ENCODE measurements at places on chromosomes 6 and 20.
A peak's percentile ranks its signal among the peaks of the same experiment; 100 is the strongest.

GRCh38 chr6:169783401-169783800 lies 32.0 kb downstream of the ERMARD start:
- DNase-seq, result no peak

GRCh38 chr6:10555625-10556309 lies 34.6 kb downstream of the GCNT2 start:
- no peak for DNase-seq

DNA sequence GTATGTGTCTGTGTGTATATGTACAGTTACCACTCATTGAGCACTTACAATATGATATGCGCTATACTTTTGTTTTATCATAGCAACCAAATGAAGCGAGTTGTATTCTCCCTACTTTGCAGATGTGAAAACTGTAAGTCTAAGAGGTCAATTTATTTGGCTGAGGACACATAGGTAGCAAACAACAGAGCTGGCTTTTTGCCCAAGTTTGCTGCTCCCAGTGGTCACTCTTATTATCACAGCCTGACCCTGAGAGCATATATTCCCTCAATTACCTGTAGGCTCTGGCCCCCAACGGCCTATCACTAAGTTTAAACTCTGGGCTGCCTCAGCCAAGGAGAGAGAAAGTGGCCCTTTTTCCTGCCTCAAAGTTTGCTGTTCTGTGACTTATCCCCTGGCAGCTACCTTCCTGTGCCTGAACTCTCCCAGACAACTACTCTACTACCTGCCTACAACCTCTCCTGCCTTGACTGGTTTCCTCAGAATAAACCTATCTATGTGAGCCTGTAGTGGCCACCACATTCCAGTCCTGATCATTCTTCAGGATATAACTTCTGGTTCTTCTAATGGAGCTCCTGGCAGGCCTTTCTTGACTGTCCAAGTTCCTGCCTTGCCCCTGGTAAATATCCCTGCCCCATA lies 221.8 kb downstream of the FRK start:
- no peak for DNase-seq

DNA sequence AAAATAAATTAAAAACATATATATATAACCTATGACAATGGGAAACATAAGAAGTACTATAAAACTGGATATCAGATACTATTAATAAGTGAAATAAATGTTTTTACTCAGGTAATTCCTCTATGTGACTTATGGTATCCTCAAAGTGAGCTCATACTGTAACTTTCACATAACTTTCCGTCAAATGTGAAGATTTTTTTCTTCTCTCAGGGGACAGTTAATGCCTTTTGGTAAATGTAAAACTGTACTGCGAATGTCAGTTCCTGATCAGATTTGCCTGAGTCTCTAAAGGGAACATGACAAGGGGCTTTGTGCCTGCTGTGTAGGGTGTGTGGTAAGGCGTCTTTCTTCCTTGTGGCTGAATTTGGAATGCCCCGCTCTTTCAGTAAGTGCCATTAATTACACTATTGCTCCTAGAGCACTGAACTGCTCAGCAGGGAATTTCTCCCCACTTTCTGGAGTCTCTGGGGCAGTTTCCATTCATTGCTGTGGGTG lies 271.8 kb downstream of the PRL start:
- no peak for DNase-seq

DNA sequence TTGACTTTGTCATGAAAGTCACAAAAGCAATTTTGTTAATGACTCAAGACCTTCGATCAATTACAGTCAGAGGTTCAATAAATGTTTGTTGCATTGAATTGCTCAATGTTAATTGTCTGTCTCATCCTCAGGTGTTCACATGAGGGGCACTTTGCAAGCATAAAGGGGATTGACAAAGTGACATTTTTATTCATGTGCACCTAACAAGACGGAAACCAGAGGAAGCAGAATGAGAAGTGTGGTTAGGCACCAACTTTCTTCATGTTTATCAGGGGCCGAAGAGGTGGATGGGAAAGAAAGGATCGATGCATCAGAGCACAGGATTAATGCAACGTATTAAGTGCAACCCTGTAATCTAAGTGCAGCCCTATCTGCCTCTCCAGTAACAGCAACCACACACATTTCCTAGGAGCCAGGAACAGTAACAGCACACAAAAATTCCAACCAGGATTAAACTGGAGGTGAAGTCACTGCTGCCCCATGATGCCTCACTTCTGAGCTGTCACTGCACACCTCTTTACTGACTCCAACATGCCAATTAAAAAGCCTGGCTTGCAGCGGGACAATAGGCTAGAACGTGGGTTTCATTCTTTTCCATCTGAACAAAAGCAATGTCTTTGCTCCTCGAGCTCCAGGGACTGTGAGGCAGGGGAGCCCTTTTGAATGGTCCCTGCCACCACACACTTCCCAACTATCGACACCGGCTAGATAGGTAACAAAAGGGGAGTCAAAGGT lies 262.7 kb downstream of the CD83 start:
- no peak for DNase-seq

DNA sequence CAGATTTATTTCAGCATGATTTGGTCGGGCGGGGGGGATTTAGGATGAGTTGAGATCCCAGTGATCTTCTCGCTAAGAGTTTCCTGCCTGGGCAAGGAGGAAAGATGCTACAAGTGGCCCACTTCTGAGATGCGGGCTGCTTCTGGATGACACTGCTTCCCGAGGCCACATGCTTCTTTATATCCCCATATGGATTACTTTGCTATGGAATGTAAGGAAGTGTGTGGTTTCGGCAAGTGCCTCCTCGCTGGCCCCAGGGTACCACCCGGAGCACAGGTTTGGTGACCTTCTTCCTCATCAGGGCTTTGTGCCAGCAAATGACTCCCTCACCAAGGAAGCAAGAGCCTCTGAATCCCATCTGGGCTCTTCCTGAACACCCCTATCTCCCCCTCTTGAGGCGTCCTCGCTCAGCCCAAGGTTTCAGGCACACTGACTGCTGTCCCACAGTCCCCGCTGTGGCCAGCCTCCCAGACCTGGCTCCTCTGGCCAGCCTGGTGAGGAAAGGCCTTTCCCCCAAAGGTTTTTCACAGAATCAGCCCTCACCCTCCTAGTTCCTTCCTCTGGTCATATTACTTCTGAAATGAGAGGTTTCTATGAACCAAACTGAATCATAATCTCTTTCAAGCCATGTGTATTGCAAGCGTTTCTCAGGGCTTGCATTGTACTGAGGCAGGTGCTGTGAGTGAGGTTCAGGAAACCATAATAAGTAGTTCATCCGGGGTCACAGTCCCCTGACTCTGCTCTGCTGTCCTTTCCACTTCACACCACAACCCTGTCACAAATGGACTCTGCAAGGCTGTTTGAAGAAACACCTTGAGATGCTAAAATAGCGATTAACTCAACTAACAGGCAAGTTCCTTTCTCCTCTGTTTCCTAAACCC lies 41.7 kb upstream of the IL17A start:
- DNase-seq, result no peak

DNA sequence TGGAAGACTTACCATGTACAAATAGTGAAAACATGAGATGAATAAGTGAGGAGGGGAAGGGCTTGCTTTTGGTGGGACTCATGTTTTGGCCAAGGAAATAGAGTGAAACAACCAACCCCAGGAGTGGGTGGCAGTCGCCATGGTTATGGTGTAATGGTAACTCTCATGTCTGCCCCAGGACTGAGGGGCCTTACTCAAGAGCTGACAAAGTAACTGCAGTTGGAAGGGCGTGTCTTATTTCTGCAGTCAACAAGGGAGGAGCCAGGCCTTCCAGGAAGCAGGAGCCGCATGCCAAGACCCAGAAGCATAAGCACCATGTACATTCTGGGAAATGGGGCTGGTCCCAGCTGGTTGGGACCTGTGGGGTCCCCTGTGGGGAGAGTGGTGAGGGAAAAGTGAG lies 108.5 kb downstream of the UNC5CL start:
- no peak for DNase-seq

GRCh38 chr6:29017428-29017802 lies 12.3 kb upstream of the ZNF311 start:
- no peak for DNase-seq

- peak; percentile 59 for DNase-seq
Observed at GRCh38 chr6:116476002-116476678, 15.0 kb downstream of the CALHM6 start.

- DNase-seq, result no peak
Observed at GRCh38 chr20:46741924-46742668, 32.6 kb downstream of the SLC2A10 start.

DNA sequence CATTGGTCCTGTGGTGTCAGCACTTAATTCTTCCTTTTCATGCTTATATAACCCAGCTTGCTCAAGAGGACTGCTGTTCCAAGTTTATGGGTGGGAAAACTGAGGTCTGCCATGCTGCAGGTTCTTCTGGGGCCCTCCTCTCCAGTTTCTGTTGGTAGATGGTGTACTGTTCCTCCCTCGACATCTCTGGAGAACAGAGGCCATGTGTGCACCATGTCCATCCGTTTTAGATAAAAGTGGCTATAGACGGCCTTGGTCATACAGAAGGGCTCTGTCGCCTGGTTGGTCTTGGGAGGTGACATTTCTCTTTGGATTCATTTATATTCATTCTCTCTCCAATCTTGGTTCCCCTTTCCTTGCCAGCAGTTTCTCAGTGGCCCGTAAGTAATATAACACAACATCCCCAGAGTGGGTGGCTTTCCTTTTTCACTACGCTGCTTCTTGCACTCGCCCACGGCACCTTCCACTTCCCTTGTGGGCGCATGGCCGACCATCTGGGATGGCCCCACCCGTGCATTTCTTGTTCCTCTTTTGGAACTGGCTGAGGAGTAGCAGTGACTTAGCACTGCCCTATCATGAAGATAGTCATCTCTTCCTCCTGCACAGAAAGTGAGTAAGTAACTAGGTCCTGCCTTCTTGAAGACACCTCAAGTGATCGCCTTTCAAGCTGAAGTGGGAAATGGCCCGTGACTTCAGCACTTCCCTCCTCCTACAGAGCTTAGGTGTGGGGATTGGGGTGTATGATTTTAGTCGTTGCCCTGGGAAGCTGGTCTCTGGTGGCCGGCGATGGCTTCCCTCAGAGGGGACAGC lies 94.2 kb downstream of the RREB1 start:
- peak; percentile 39 for DNase-seq

DNA sequence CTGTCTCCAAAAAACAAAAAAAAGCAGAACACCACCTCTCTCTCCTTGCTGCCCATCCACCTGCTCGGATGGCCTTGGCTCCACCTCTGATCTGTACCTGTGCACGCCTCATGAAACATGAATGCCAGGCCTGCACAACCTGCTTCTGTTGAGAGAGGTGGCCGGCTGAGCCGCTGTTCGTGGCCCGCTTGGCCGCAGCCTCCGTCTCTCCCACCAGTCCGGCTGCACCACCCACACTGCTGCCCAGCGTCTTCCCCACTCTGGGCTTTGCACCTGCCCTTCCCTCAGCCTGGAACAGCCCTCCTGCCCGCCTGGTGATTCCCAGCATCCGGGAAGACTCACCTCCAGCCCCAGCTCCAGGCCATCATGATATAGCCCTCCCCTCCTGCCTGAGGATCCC lies 12.2 kb upstream of the ZBTB46 start:
- no peak for DNase-seq

- no peak for DNase-seq
Observed at GRCh38 chr6:138682704-138683527, 90.7 kb upstream of the CCDC28A start.

GRCh38 chr6:41777551-41778285 lies 2.0 kb downstream of the FRS3 start:
- DNase-seq, result no peak

DNA sequence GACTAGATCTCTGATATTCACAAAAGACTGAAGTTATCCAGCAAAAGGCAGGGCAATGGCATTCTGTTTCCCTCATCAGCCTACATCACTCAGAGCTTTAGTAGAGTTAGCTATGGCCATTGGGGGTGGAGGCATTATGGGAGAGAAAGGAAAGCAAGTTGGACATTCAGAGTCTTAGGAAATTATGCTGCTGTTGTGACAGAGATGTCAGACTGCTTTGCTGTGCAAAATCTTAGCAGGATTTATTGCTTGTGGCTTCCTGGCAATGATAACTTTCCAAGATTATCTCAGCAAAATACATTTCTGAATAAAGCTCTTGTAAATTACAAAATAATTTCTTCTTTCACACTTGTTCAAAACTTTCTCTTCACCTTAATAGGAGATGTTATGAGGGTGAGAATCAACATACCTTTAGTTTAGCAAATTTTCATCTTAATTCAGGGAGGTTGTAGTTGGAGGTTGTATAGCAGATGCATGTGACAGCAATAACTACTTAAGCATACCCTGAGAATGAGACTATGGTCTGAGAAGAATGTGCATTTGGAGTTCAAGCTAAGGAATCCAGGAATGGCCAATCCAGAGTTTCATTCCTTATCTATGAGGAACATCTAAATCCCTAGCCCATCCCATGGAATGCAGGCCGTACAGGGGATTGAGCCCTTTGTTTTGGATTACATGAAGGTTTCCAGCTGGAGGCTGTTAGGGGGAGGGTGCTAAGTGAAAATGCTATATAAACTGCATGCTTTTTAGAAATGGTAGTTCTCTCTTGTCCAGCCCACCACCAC lies 179.8 kb downstream of the HAO1 start:
- no peak for DNase-seq

GRCh38 chr6:15017261-15017660 lies 228.6 kb upstream of the JARID2 start:
- DNase-seq, result no peak

DNA sequence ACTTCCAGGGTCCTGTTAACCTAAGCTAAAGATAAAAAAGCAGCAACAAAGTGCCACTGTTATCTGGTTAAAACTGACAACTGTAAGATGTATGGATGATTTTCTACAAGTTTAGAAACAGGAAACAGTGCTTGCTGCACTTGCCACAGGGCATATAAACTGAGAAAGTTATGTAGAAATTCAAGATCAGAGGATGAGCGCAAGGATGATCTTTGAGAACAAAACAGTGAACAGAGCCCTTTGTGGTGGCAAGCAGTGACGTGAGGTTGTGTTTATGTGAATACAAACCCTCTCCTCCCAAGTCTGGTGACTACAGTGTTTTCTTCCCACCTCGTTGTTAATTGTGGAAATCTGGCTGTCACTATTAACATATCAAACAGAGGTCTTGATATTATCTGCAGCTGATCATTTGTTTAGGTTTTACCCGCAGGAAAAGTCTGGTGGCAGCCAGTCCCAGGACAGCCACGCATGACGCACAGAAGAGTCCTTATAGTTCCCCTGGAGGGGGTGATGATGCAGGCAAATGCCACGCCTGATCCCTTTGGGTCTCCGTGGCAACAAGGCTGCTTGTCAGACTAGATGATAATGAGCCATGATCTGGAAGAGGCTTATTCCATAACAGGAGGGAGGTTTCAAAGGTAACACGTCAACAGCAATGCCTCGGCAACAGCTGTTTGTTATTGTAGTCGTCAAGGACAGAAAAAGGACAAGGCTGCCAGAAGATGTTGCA lies 43.1 kb upstream of the TNFAIP3 start:
- DNase-seq, result peak; percentile 84

GRCh38 chr6:144418959-144419545 lies 133.9 kb downstream of the UTRN start:
- DNase-seq, result no peak

- no peak for DNase-seq
Observed at GRCh38 chr6:20747991-20748390, 213.7 kb downstream of the CDKAL1 start.

GRCh38 chr6:165864925-165865324 lies 201.9 kb upstream of the PDE10A start:
- no peak for DNase-seq
